Effector CD8-positive, alpha-beta T cell (primary cell): ENCODE measurements at places on chromosomes 16 and 17.

GRCh38 chr16:85524630-85525419, 88.3 kb upstream of the GSE1 start:
- no peak for DNase-seq

DNA sequence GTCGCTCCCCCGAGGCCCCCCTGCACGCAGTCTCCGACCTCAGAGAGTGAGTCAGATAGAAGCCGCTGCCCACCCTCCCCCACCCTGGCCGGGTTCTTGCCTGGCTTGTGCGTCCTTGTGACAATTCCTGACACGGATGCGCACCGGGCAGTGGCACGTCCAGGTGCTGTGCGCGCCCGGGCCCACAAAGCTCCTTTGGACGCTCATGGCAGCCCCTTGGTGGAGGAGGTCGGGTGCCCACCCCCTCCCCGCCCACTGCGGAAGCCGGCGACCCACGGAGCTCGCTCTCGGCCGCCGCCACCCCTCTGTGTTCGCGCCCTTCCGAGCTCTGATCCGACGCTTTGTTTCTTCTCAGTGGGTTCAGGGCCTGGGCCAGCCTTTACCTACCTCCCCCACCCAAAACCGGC, 662 bp upstream of the TUBB3 start:
- no peak for DNase-seq

GRCh38 chr16:57807968-57808528, 5.8 kb upstream of the KIFC3 start:
- DNase-seq, result peak; percentile 18

DNA sequence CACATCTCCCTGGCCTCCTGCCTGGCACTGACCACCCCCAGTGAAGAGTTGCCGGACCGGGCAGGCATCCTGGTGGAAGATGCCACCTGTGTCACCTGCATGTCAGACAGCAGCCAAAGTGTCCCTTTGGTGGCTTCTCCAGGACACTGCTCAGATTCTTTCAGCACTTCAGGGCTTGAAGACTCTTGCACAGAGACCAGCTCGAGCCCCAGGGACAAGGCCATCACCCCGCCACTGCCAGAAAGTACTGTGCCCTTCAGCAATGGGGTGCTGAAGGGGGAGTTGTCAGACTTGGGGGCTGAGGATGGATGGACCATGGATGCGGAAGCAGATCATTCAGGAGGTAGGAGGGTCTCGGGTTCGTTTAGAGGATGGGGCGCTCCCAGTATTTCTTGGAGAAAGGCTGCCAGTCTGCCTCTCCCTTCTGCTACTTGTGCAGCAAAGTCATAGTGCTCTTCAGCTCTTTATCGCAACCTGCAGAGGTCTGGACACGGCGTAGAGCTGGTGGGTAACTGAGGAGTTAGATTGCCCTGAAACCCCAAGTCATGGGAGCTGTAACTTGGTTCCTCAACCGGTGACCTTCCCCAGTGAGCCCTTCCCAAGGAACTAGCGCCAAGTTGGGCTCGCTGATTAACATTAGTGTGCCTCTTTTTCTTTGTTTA, 21.9 kb downstream of the AKAP1 start:
- no peak for DNase-seq

GRCh38 chr17:68382582-68383085, 74.7 kb downstream of the WIPI1 start:
- no peak for DNase-seq

- DNase-seq, result no peak
Measured at GRCh38 chr16:68473358-68474070, 25.2 kb upstream of the SMPD3 start.

GRCh38 chr17:81243333-81243664, 4.2 kb downstream of the NDUFAF8 start:
- no peak for DNase-seq

GRCh38 chr17:82414548-82415281, 3.4 kb upstream of the HEXD start:
- DNase-seq, result peak; percentile 40

- no peak for DNase-seq
Measured at GRCh38 chr17:44840936-44841335, 6.7 kb upstream of the HIGD1B start.

GRCh38 chr16:78122774-78123315, 23.4 kb downstream of the WWOX start:
- no peak for DNase-seq

DNA sequence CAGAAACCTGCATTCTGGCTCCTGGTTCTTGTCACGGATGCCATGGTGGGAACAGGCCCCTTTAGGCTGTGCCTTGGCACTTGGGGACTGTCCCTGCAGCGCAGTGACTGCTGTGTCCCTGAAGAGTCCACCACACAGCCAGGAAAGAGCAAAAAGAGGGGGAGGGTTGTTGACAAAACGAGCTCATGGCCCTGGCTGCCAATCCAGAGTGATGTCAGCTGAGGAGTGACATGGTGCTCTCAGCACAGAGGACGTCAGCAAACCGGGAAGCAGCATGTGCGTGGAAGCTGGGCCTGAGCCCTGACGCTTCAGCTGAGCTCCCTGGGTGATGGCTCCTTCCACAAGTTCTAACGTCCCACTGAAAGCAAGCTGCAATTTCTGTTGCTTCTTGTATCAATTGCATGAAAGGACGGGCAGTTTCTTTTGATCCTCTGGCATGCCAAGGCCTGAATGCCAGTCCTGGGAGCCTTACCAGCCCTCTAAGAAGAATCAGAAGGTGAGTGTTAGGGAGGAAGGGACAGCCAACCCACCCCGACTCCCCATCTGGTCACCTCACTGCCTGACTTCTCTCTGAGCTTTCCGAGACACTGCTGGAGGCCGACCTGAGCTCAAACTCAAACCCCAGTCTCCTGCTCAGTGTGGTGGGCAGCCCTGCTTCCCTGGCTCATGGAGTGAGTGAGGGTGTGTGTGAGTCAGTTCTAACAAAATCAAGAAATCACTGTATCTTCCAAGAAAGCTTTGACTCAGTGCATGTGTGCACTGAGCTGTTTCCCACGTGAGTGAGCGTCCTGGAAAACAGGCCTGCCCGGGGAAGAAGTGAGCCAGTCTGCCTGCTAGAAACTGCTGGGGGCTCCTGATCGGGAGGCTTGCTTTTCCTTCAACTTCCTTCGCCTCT, 14.7 kb upstream of the WNT3 start:
- DNase-seq, result no peak

- no peak for DNase-seq
Measured at GRCh38 chr16:56281249-56281805, 90.0 kb downstream of the GNAO1 start.

GRCh38 chr17:73743518-73744201, 99.4 kb upstream of the SDK2 start:
- DNase-seq, result no peak

- no peak for DNase-seq
Measured at GRCh38 chr16:62041401-62041800, 5.2 kb upstream of the CDH8 start.

GRCh38 chr17:35337364-35337763, 36.1 kb downstream of the SLFN11 start:
- DNase-seq, result no peak

- no peak for DNase-seq
Measured at GRCh38 chr16:626787-627453, 3.9 kb upstream of the WFIKKN1 start.

DNA sequence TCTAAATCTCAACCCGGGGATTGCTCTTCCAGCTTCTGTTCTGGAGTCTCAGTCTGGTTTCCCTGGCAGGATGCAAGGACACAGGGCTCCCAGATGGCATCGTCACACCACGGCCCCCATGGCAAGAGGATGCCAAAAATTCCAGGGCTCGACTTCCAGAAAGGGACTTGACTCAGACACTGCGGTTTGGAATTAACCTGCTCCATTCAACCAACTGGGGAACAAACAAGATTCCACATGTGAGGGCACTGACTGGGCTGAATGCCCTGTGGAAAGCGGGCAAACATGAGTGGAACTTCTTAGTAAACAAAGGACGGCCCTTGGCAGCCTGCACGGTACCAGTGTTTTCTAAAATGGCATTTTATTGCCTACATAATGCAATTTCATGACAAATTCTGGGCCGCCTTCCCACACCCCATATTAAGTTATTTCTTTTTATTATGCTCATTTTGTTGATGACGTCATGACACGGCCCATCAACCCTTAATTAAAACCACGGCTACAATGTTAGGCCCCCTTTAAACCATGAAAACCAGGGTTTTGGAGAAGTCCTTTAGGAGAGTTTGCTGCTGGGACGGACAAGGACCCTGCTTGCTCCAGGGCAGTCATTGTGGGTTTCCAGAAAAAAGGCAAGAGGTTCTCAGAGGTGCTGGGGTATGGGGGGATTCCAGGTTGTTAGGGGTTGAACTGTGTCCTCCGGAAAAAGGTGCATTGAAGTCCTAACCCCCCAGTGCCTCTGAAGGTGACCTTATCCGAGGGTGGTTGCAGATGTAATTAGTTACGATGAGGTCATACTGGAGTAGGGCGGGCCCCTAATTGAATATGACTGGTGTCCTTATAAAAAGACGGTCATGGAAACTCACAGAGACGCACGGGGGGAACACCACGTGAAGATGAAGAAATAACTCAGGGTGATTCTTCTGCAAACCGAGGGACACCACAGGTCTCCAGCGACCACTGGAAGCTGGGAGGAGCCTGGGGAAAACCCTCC, 205.6 kb downstream of the FOXL1 start:
- DNase-seq, result no peak

DNA sequence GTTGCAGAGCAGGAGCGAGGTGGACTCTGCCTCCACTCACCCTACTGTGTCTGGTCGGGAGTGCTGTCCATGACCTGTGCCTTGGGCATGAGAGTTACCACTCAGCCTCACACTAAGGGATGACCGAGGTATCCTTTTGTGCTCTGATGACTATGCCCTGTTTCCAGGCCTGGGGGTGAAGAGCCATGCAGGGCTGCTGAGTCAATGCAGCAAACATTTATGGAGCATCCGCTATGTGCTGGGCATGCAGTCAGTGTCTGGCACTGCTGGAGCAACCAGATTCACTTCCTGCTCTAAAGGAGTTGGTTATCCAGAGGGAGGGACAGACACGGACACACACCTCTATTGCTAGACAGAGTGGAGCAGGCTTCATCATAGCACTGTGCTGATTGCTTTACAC, 7.6 kb upstream of the HNF1B start:
- DNase-seq, result no peak

- DNase-seq, result no peak
Measured at GRCh38 chr16:1022466-1022865, 40.9 kb downstream of the SOX8 start.

- no peak for DNase-seq
Measured at GRCh38 chr17:10144456-10144855, 54.0 kb downstream of the GAS7 start.

- no peak for DNase-seq
Measured at GRCh38 chr16:72815348-72816318, 232.3 kb downstream of the ZFHX3 start.

DNA sequence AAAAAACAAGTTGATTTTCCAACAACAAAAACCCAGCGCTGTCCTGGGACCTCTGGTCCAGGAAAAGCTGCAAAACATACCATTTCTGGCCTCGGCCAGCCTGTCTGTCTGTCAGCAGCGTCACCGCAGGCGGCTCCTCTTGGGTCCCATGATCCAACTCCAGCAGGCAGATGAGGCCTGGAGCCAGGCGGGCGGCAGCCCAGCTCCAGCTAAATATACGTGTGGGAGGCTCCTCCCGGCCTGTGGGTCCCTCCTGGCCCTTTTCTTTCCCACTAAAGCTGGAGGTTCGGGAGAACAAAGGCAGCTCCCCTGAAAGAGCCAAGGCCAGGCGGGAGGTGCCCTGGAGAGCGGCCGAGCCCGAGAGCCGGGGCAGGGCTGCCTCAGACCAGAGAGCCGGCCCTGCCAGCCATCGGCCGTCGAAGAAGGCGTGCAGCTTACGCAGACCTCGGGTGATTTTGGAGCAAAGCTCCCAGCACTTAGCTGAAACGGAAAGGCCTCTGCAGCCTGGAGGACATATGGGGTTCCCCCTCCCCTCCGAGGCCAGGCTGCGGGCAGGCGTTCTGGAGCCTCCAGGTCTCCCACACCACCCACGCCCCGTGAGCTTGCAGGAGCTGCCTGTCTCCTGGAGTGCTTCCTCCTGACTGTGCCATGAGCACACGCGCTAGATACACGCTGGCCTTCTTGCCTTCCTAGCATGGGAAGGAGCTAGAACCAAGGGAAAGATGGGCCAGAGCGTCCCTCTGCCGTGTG, 19.9 kb upstream of the JPH3 start:
- no peak for DNase-seq

DNA sequence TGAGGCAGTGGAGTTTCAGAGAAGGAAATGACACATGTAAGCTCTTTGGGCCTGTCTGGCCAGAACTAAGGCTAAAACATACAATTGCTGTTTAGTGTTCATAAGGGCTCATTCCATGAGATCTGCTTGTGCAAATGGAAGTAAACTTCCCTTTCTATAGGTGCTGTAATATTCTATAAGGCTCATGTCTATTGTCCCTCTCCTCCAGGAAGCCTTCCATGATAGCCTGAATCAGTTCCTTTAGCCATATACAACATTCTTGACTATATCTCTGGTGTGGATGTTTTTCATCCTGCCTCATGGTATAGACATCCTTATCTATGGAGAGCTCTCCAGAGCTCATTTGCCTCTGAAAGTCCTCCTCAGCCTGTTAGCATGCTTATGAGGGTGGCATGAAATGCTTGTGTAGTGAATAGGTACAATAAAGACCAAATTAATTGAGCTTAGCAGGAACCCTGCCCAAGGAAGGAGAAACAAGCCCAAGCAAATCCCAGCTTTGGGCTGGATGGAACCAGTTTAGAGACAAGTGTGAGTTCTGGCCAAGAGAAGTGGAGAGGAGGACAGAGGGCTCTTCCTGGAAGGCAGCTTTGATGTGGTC, 1.6 kb upstream of the ETV4 start:
- DNase-seq, result no peak

DNA sequence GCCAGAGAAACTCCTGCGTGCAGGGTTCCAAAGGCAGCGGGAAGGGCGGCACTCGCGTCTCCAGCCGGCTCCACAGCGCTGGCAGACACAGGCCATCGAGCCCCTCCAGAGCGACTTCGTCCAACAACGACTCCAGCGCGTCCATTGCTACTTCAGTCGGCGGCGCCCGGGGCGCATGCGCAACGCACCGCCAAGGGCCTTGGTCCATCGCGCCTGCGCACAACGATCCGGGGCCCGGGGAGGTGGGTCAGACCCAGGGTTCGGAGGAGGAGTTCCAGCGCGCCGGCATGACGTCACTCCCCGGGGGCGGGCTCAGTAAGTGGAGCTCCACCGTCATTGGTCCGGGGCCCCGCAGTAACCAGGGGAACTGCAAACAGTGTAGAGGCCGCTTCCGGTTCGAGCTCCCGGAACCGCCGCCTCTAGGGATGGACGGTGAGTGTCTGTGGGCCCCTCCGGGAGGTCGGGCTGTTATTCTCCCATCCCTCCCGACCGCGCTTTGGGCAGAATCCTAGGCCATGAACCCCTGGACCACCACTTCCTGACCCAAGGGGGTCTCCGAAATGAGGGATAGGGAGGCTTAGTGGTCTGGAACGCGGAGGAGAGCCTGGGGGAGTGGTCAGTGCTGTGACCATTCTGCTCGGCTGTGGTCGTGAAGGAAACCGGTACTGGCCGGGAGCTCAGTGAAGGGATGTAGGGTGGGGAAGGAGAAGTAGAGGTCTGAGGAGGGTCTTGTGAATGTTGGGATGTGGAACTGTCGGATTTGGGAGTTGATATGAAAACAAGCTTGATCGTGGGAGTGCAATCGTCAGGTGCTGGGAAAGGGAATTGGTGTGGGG, at the start of the genes GTF3C1 and KATNIP:
Gene GTF3C1, minus strand, starts transcription at position 168 of the 836 bp plus-strand sequence. Its CDS starts 23 bp downstream, at position 145.
Gene KATNIP, plus strand, starts transcription at position 399 of the 836 bp plus-strand sequence. Its CDS starts 27 bp downstream, at position 426.
- peak; percentile 100 for DNase-seq
